ENCODE measurements at places on chromosomes 2 and 18.

GRCh38 chr2:126731353-126731752, 75.4 kb downstream of the GYPC start:
- no peak for DNase-seq

GRCh38 chr18:10020171-10020570, 106.4 kb downstream of the VAPA start:
- DNase-seq: no peak

- no peak for DNase-seq
These were observed 81.3 kb downstream of the CDH2 start for GRCh38 chr18:28095631-28096030.

DNA sequence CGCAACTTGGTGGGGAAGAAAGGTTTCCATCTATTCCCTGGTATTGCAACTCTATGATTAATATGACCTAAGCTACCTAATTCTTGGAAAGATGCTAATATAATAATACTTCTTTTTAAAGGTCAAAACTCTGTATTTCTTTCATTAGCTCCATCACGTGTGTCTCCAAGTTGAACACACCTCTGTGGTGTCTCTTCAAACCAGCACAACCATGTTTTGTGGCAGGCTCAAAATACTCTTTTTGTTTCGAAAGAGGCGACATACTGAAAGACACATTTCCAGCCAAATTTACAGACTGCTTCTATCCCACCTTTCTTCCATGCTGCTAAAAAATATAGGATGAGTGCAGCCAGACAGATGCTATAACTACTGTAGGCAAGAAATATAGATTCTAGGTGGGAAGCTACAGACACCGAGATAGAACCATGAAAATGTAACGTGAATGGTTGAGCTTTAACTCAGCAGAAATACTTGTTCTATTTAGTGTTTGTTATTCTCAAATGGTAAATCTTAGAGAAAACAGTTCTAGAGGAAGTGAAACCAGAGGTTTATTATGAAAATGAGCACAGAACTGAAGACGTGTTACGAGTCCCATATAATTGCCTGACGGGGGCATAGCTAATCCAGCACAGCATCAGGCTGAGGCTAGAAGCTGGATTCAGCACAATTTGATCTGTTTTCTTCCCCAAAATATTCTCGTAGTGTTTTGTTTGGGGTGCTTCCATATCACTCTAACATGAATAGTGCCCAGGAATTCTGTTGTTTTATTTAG, 991.5 kb upstream of the FANCL start:
- DNase-seq: no peak

GRCh38 chr18:38933322-38933721, 1367.7 kb upstream of the CELF4 start:
- DNase-seq: no peak

DNA sequence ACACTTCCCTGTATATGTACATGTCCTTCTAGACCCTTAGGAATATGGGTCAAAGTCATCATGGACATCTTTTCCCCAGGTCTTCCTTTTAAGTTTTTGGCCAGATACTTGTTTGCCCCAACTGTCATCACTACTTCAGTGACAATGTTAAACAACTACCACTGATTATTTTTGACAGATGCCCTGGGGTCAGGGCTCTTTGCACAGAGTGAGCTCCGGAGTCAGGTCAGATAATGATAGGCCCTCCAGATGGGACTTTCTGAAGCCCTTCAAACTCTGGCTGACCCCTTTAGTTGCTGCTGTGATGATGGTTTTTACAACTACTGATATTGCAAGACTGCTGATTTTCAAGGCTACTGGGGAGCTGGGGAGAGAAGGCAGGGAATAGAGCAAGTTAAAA, 449.4 kb upstream of the HS6ST1 start:
- no peak for DNase-seq

- no peak for DNase-seq
These were observed 116.4 kb downstream of the IRS1 start for GRCh38 chr2:226683196-226683595.

GRCh38 chr2:238251331-238251730, 11.5 kb upstream of the HES6 start:
- DNase-seq: no peak

GRCh38 chr18:73859837-73860397, 287.7 kb downstream of the FBXO15 start:
- DNase-seq: no peak

DNA sequence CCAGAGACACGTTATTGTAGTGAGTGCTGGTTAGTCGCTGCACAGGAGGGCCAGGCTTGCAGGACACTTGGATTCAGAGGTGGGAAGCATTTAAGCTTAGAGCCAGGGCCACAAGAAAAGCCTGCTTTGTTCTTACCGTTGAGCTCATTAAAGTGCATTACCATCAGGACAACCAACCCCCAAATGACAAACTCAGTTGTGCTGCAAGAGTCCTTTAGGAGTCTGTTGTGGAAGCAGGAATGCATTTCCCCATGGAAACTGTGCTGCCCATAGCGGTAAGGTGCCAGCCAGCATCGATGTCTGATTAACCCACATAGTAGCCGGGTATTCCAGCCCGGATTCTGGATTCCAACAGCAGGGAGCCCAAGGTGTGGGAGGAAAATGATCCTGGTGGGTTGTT, 23.4 kb upstream of the REEP1 start:
- no peak for DNase-seq

DNA sequence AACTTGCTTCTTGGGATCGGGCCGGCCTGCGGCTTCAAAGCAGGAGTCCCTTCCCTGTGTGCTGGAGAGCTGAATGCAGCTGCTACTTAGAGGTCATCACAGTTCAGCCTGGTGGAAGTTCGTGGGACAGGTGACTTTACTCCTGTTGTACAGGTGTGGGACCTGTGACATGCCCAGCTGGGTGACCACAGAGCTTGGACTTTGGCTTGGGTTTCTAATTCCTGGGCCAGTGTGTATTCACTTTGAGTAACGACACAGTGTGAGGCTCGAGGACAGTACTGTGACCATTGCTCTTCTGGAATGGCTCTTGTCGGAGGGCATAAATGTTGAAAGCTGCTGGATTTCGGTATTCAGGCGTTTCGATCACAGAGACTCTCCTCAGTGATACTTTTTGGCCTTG, 114.5 kb downstream of the STPG4 start:
- DNase-seq: no peak

DNA sequence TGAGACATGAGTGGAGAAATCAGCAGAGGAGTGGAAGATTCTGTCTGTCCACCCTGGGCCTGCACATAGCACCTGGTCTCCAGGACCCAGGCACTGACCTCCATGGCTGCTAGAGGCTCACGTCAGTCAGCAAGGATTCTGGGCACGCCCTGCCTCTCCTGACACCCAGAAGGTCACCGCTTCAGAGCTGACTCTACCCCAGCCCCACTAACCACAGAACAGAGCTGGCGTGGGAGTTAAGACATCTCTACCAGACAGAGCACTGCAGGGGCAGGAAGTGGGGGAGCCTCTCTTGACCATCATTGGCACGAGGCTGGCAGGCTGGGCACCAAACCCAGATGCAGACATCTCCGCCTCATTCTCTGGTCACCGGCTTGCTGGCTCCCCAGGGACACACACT, 3.0 kb downstream of the ADCY3 start:
- DNase-seq: no peak

DNA sequence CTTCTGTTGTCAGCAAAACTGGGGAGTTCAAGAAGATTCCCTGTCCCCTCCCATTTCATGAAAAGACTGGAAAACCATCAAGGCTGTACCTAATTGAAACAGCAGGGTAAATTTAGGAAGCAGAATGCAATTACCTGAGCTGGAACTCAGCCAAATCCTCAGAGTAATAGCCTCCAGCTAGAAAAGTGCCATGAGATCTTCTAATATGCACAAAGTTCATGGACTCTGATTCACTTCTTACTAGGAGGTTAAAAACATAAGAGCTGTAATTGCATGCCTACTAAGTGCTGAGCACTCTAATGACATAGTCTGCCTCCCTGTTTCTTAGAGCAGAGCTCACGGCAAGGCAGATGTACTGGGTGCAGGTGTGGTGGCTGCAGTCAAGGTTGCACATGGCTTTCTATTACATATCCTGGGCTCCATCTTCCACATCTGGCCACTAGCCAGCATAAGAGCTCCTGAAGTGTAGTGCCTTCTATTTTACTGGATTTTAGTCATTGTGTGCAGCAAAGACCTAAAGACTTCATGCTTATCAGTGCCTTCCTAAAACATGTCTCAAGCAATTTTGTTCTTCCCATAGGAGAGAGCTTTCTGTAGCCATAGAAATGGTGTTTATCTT, 341.7 kb downstream of the PTPRM start:
- no peak for DNase-seq

DNA sequence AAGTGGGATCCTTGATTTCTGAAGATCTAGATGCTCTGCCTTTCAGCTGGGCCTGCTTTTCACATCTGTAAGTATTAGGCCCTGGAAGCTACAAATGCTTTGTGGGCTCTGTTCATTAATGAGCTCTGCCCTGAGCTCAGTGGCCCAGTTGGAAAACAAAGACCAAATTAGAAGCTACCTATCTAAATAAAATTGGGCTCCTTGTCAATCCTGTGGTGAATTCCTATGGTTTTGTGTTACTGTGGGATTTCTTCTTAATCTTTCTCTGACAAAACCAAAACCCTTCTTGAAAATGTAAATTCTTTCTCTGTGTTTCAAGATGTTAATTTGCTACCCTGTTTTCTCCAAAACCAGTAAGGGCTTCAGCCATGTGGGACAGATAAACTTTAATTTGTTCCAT, 219.0 kb upstream of the HS6ST1 start:
- DNase-seq: no peak

- no peak for DNase-seq
These were observed 206.0 kb downstream of the FHOD3 start for GRCh38 chr18:36503477-36503876.

- no peak for DNase-seq
These were observed 69.6 kb downstream of the GYPC start for GRCh38 chr2:126725580-126725979.

Measured in psoas muscle (tissue), 8 donors.